ENCODE measurements at places on chromosomes 1 and 21.

GRCh38 chr21:31316488-31317169 is 27.4 kb downstream of the TIAM1 start:
- no peak for DNase-seq

GRCh38 chr1:110272045-110272444 is 61.9 kb downstream of the KCNC4 start:
- no peak for DNase-seq

- no peak for DNase-seq
These were observed 6.7 kb downstream of the CSTB start for GRCh38 chr21:43769325-43769958.

GRCh38 chr1:181608386-181608785 is 125.1 kb downstream of the CACNA1E start:
- DNase-seq, result no peak

DNA sequence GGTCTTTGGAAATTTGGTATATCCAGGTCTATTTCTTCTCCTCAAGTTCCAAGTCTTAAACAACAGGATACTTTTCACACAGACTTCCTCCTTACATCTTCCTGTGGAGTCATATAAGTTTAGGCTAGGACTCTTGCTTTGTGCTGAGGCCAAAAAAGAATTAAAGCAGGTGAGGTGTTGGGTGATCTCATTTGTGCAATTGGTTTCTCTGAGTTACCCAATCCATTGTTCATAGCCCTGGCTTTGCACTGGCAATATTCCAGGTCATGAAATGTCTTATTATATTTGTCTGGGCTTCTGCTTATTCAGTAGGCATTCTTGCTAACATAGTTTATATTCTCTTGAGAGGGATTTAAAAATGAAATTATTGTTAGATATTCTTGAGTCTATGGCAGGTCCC is 14.1 kb upstream of the KIAA0040 start:
- DNase-seq, result no peak

DNA sequence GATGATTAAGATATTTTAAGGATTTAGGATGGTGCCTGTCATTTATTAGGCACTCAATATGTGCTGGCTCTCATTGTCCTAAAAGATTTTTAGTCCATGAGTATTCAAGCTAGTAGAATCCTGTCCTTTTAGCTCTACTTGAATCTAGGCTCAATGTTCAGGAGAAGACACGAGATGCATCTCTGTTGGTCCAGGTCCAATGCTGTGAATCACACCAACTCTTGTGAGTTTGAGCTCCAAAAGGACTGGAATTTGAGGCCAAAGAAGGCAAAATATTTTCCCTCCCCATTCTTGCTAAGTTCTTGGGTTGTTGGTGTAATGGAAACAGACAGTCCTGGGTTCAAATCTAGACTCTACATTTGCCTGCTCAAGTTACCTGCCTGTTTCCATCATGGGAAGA is 1.4 kb upstream of the PODN start:
- no peak for DNase-seq

DNA sequence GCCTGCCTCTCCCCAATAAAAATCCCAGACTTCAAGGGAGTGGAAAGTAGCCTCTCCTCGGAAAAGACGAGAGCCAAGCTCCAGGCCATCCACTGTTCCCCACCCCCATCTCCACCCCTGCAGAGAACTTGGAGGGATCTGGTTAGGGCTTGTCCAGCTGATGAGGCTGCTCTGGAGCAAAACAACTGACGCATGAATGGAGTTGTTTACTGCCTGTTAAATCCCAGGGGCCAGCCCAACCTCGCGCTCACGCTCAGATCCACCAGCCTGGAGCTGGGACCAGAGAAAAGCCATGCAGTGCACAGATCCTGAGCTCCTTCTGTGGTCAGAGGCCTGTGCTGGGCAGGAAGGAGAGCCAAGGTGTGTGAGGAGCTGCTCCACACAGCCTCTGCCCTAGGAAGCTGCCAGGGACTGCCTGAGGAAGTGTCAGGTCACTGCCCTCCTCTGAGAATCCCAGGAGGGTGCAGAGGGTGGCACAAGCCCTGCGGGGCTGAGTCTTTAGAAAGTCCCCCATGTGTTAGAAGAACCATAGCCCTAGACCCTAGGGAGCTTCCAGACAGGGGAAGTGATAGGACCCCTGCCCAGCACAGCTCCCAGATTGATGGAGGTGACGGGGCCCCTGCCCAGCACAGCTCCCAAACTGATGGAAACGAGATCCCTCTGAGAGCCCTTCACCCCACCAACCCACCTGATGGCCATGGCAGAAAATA is 109.0 kb upstream of the IPO9 start:
- DNase-seq, result no peak

DNA sequence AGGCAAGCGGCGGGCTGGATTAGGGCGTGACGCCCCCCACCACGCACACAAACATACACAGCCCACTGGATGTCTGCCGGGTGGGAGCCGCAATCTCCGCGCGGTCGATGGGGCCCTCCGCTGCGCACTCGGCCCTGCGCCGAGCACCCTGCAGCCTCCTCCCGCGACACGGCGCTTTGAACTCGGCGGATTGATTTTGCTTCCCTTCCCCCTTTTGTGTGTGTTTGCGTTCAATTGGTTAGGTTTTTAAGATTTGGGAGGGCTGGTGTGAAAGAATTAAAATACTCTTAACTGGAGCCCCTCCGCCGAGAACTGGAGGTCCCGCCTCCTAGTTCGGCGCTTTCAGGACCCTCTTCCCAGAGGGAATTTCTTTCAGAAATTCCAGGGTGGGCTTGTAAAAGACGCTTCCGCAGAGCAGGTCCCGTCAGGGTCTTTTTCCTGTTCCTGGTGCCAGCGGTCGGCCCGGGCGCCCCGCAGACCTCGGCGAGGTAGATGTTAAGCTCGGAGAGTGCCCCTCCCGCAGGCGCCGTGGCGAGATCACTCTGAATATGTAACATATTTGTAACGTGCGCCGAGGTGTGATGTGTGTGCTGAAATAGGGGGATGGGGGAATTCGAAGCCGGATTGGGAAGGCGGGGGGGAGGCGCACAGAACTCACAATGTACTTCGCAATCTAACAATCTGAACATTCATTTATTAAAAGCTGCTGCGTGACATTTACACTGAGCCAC is 8.0 kb upstream of the BARHL2 start:
- DNase-seq, result no peak

GRCh38 chr1:111320066-111320879 is 29.6 kb downstream of the CHIA start:
- DNase-seq, result no peak

- peak; percentile 37 for DNase-seq
These were observed 68.0 kb downstream of the LMX1A start for GRCh38 chr1:165288350-165289120.

- no peak for DNase-seq
These were observed 158.3 kb downstream of the FGGY start for GRCh38 chr1:59455206-59455605.

GRCh38 chr1:208917281-208917680 is 666.2 kb upstream of the CAMK1G start:
- no peak for DNase-seq

DNA sequence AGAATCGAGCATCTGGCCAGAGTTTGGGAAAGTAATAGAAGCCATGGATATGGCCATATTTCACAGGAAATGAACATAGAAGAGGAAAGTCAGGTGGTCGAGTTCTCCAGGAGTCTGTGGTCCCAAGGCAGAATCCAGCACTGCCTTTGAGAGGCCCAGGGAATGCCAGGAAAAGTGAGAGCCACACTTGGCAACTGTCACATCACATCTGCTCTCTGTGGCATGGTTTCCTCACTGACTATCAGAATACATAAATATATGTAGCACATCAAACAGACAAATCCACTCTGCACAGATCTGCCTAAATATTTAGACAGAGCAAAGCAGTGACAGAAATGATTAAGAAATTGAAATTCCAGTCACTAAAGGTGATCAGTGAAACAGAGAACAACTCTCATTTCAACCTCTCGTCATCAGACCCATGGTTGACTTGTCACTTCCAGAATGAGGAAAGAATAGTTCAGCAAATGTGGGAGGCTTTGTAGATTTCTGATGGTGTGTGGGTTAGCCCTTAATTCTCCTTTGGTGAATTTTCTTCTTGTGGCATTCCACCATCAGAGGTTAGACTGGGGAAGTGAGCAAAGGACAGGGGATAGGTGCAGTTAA is 58.8 kb upstream of the MAN1A2 start:
- no peak for DNase-seq

- no peak for DNase-seq
These were observed 34.9 kb upstream of the VASH2 start for GRCh38 chr1:212915245-212916091.

DNA sequence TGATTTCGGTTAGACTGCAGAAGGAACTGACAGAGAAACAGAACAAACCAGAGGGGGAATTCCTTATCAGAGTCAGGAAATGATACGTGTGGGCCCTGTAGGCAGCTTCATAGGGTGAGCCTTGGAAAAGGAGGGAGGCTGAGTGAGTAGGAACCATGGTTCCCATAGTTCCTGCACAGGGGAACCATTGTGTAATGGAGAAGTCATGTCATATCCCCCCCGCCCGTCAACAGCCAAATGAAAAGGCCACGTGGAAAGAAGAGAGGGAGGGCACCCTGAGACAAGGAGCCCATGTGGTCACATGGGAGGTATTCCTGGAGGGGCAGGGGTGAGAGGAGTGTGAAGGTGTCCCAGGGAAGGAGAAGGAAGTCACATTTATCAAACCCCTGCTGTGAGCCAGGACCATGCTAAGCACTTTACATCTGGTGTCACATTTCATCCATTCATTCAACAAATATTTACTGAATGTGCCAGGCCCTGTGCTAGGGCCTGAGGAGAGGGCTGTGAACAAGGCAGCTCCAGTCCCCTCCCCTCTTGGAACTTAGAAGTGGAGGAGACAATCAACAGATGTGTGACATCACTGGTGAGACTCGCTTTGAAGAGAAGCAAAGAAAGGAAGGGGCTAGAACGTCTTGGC is 15.7 kb upstream of the FGR start:
- peak; percentile 78 for DNase-seq

DNA sequence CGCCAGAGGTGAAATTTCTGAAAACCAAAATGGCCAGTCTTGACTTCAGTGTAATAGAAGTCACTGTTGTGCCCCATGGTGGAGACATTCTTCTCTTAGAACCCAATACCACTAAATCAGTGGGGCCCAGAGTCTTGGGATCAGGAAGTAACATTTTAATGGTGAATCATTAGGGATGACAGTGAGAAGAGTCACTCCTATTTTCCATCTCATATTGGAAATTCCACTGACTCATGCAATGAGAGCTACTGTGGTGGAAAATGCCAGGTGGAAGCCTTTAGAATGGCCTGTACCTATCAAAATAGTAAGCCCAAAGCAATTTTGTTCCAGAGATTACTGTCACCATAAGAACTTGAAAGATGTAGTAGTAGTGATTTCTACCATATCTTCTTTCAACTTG is 20.6 kb upstream of the PPM1J start:
- no peak for DNase-seq
